Iris pigment epithelial cell (primary cell): ENCODE measurements at places on chromosomes 2 and 18.

DNA sequence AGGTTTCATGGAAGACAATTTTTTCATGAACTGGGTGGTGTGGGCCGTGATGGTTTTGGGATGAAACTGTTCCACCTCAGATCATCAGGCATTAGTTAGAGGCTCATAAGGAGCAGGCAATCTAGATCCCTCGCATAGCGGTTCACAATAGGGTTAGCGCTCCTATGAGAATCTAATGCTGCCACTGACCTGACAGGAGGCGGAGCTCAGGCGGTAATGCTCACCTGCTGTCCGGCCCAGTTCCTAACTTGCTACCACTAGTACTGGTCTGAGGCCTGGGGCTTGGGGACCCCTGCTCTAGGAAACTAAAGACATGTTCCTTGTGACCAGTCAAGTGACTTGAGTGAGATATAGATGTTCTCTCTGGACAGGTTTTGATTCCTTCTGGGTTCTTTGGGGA lies 49.2 kb downstream of the OXER1 start:
- DNase-seq: no peak

- DNase-seq: no peak
Observed at GRCh38 chr18:38750751-38751150, 1185.2 kb upstream of the CELF4 start.

- DNase-seq: no peak
Observed at GRCh38 chr18:4020026-4020425, 435.1 kb downstream of the DLGAP1 start.

GRCh38 chr2:113260991-113261390 lies 17.7 kb downstream of the PAX8 start:
- DNase-seq: no peak

DNA sequence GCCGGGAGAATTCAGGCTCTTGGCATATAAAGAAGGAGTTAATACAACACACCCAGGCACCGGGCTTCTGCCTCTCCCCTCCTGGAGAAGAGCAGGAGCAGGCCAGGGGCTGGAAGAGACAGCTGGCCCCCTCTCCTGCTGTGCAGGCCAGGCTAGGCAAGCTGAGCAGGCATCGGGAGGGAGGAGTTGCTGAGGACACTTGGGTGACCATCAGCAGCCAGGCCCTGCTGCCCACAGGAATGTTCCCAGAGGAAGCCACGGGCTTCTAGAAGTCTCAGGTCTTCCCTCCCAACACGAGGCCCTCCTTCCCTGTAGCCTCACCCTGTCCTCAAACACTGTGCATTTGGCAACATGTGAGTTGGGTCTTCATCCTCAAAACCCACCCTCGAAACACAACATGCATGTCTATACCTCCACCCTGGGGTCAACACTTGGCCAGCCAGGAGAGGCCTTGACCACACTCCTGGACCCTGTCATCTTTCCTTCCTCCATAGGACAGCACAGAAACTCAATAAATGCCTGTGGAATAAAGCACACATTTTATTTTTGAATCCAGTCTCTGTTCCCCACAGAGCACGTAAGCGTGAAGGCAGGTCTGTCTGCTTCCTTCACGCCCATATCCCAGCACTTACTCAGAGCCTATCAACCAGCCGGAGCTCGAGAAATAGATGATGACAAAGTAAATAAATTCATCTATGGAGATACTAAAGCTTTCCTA lies 433.8 kb upstream of the ID2 start:
- no peak for DNase-seq

- no peak for DNase-seq
Observed at GRCh38 chr2:230225486-230225885, at the start of gene SP140. Gene SP140, plus strand, starts transcription at chr2:230225736. Its CDS starts 109 bp downstream, at chr2:230225845.

- no peak for DNase-seq
Observed at GRCh38 chr2:146950361-146950760, 894.5 kb upstream of the ACVR2A start.

GRCh38 chr18:38022234-38022633 lies 456.6 kb upstream of the CELF4 start:
- DNase-seq: no peak

GRCh38 chr2:109683452-109683851 lies 69.3 kb downstream of the SOWAHC start:
- DNase-seq: no peak

GRCh38 chr2:162477011-162477410 lies 133.1 kb downstream of the GCA start:
- DNase-seq: peak; percentile 7

DNA sequence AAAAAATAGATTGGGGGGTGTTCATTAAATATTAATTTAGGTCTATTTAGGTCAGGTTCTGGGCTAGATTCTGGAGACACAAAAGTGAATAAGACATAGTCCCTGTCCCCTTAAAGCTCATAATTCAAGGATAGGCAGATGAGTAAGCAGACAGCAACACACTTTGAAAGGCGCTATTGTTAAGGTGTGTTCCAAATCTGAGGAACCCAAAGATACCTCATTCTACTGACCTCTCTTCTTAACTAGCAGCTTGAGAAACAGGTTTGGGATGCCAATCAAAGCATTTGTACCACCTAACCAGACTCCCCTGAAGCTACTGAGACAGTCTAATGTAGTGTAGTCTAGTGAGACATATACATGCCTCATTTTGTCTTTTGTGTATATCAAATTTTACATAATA lies 34.8 kb downstream of the SEMA4F start:
- DNase-seq: no peak

DNA sequence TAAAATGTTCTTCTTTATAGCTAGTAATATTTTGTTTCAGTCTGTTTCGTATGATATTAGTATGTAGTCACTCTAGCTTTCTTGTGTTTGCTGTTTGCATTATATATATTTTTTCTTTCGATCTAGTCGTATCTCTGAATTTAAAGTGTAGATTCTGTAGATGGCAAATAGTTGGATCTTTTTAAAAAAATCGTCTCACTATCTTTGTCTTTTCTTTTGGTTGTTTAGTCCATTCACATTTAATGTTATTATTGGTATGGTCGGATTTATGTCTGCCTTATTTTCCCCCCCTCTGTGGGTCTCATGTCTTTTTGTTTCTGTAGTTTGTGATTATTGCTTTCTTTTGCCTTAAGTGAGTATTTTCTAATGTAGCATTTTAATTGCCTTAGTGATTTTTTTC lies 84.3 kb downstream of the AGPS start:
- no peak for DNase-seq

- DNase-seq: no peak
Observed at GRCh38 chr2:213678437-213679218, 394.4 kb downstream of the SPAG16 start.

DNA sequence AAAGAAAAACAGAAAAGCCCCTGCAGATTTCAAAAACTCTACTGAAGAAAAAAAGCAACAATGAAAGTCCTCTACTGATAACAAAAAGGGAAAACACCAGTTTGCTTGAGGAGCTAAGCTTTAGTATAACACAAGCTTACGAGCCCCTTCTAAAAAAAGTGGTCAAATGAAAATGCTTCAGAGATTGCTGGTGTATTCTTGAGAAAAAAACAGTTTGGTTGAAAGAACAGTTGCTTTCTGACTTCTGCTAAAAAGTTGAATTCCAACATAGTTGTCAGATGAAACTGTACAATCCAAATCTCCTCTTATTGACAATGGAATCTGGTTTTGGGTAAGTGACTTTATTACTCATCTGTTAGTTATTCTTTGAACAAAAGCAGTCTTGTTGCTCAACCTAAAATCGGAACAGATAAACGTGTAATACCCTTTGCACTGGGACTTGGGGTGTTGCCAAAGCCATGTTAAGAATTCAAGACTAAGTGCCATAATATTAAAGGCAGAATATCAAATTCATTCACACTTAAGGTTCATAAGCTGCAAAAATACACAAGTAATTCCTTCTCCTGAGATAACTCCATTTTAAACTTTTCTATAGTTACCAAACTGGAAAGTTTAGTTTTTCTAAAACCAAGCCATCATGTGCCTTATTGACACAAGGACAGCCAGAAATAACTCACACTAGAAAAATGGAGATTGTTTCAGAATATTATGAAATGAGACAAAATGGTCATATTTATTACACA lies 45.3 kb upstream of the SPAG16 start:
- peak; percentile 95 for DNase-seq

GRCh38 chr2:109629867-109630266 lies 15.7 kb downstream of the SOWAHC start:
- no peak for DNase-seq

DNA sequence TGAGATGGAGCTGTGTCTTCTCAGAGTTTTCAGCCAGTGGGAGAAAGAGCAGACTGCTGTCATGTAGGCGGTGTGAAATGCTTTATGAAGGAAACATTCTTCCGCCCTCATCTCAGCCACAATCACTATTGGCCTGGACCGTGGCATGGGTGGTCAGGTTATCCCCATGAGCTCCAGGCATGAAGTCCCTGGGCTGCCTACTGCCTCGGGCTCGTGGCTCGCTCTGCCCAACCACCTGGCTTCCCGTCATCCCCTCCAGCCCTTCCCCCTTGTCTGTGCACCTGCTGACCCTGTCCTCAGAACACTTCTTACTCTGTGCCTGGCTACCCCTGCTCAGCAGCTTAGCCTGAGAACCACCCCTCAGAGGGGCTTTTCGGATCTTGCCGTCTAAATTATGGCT lies 15.5 kb downstream of the COLEC11 start:
- no peak for DNase-seq

DNA sequence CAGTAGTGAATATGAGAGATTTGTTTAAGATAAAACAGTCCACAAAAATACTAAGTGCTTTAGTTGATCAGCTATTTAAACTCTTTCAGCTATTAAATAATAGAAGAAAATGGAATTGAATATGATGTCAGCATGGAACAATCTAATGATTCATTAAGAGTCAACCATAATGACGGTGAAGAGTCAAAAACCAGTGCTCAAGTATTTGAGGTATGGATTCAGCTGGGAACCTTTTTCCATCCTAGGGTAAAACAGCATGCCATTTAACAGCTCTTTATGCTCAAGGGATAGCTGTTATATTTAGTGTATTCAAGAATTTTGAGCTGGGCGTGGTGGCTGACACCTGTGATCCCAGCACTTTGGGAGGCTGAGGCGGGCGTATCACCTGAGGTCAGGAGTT lies 29.7 kb downstream of the CARF start:
- DNase-seq: peak; percentile 84

DNA sequence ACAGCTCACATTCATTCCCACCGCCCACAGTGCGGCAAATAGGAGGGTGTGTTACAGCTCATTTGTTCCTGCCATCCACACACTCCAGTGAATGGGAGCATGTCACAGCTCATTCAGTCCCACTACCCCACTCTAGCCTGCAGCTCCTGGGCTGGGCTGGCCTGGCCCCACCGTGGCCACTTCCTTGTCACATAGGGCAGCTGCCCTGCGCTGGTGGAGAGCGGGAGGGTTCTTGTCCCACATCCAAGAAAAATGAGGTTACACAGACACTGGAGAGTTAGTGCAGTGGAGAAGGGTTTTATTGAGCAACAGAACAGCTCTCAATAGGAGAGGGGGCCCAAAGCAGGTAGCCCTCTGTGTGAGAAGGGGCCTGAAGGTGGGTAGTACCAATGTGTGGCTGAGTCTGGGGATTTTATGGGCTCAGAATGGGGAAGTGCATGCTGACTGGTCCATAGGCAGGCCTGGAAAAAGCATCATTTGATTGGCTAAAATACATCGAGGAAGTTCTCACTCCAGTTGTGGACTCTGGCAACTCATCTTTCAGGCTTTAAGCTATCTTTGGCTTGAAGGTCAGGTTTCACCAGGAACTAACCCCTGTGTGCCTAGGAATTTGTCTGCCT lies 249.7 kb downstream of the ETAA1 start:
- DNase-seq: no peak

DNA sequence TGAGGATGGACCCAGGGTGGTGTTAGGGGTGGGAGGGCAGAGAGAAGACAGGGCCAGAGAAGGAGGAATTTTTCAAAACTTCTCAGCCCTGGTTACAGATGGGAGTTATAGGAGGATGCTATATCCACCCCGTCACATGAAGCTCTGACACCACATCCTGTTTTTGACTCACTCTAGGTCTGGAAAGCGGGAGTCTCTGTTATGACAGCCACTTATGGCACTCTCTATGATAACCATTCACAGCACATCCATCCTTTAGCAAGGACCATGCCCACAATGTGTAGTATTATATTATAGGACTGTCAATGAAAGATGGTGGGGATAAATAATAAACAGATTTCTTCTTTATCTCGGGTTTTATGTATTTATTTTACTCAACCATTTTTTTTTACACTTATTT lies 461.2 kb downstream of the CDH2 start:
- peak; percentile 35 for DNase-seq

DNA sequence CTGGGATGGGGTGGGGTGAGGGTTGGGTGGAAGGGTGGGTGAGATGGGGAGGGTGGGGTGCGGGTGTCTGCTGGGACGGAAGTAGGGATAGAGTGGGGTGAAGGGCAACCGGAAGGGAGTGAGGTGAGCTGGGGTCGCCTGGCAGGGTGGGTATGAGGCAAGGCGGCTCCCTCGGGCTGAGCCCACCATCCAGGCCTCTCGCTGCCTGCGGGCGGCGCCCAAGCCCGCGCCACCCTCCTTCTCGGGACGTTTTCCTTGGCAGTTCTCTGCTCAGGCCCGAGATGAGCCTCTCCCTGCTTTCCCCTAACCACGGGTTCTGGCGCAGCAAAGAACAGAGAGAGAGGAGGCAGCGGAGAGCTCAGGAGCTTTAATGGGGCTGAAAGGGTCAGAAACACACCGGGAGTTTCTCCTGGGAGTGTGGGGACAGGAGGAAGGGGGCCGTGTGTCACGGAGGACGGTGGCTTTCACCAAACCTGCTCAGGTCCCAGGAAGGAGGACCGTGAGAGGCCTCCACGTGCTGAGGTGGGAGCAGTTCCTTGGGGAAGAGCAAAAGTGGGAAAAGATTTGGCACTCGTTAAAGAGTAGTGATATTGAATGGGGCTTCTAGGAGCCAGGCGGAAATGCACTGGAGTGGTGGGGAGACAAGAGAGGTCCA lies 4.1 kb downstream of the FEV start:
- no peak for DNase-seq

GRCh38 chr2:107418708-107419107 lies 408.0 kb upstream of the RGPD4 start:
- no peak for DNase-seq

DNA sequence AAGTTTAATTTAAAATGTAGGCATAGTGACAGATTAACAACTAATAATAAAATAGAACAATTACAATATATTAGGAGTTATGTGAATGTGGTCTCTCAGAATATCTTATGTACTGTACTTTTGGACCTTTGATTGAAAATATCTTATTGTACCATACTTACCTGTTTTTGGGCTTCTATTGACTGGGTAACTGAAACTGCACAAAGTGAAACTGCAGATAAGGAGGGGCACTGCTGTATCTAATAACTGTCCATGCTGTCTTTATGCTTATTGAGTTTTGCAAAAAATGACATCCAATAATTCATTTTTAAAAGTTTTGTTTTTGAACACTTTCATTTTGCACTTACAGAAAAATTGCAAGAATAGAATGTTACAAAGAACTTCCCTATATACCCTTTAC lies 19.9 kb downstream of the BIRC6 start:
- DNase-seq: no peak

GRCh38 chr2:220064111-220065030 lies 436.9 kb downstream of the SLC4A3 start:
- peak; percentile 31 for DNase-seq
